OCI-M1 (cell line): ENCODE measurements at places on chromosomes 1 and 21.
A peak's percentile ranks its signal among the peaks of the same experiment; 100 is the strongest.

DNA sequence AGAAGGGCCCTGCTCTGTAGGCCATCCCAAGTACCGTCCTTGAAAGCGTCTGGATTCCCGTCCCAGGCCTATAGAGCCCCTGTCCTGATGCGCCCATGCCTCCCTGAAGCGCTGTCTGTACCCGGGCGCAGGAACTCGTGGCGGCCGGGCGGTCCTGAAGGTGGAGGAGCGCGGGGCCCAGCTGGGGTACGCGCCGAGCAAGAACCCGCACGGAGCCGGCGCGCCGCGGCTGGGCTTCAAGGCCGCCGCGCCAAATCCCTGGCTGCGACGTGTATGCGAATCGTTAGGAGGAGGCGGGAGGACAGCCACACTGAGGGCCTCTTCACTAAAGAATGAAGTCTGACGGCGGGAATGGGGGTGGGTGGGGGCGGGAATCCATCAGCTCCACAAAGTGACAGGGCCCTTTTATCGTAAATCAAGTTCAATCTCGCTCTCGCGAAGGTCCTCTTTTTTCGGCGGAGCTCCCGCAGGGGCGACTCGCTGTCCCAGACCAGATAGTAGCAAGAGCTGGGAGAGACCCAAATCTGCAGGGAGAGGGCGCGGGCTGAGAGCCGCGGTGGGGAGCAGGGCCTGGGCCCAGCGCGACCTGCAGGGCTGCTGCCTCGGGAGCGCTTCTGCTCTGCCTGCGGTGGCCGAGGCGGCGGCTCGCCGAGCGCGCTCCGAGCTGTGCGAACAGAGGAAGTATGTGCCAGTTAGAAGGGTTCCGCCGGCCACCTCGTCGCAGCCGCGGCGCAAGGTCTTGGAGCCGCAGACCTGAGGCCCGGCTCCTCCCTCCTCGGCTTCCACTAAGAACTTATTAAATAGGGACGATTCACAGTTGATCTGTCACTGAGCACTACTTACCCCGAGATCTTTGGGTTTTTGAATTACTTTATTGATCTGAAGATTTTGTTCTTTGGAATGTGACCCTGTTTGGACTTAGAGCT, 10.4 kb downstream of the BARHL2 start:
- no peak for DNase-seq

DNA sequence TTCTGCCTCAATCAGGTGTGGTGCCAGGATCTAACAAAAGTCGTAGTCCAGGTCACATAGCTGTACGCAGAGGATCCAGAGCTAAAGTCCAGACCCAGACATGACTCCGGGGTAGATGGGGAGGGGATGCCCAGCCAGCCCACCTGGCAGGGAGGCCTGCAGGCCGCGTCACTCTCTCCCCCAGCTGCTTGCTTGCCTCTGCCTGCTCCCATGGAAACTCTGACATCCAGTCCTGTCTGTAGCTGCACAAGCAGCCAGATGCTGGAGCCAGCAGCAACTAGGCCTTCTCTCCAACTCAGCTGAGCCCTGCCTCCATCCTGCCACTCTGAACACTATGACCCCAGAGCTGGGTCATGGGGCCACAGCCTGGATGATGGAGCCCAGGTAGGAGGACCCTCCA, 8.1 kb downstream of the COL8A2 start:
- no peak for DNase-seq

DNA sequence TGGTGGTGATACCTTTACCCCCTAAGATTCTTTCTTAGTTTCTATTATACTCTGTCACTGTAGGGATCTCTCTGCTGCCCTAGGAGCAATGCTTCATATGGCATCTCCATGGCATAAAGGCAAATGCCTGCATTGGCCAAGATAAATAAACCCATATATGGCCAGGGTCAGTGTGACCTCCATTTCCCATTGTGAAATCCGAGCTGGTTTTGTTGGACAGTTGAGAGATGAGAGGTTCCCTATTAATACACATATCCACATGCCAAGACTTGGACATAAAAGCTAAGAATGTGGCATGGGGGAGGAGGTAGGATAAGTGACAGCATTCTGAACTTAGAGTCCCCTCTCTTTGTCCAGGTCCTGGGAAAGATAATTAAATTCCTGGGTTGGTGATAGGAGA, 1.4 kb downstream of the TPM3 start:
- DNase-seq, result peak; percentile 25

GRCh38 chr21:37405629-37406028, 39.1 kb downstream of the DYRK1A start:
- DNase-seq, result no peak

DNA sequence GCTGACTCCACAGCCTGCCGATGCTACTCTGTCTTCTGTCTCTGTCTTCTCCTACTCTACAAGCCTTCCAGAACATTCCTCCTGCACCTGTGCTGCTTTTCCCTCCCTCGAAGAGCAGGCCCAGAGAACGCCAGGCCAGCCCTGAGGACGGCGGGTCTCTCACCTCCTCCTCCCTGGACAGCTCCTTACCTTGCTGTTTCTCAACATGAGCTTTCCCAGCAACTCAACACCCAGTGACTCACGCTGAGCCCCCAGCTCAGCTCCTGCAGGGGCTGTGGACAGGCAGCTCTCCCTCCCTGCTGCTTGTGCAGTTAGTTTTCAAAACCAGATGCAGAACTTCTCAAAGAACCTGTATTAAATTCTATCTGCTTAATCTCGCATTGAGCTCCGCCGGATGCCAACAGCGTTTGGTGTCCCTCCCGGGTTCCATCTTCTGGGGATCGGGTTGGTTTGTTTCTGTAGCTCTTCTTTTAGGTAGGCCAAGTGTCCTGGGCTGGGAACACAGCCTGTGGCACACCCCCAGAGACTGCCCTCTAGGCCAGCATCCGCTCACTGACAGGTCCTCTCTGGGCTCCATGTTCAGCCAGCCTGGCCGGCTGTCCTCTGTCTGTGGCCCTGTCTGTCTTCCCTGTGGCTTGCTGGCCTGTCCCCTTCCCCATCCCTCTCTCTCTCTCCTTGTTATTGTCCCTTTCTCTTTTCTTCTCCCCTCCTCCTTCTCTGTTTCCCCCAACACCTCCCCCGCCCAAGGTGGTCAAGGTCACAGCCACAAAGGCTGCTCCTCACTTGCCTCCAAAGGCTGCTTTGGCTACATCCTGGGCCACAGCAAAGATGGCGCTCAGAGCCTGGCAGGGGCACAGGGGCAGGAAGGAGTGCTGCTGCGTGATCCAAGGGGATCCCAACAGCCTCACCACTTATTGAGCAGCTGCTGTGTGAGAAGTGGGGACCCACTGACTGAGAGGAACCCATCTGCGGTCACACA, 391.0 kb downstream of the MATN1 start:
- DNase-seq, result no peak

- DNase-seq, result no peak
Measured at GRCh38 chr1:53305650-53306049, 22.2 kb downstream of the LRP8 start.

DNA sequence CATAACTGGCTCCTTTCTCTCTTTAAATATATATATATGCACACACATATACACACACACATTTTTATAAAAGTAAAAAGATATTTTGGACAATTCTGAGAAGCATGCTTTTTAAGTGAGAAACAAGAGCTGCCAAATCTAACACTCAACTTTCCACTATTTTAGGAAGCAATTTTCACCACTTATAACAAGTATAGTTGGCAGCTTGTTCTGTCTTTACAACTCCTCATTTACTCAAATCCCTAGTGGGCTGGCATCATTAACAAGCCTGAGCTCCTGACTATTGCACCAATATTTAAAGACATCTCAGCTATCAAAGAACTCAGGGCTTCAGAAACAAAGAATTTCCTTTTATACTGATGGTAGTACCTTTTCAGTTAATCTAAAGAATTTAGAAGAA, 76.6 kb downstream of the RAB3GAP2 start:
- no peak for DNase-seq

- no peak for DNase-seq
Measured at GRCh38 chr1:41713557-41714327, 205.0 kb downstream of the HIVEP3 start.

- DNase-seq, result no peak
Measured at GRCh38 chr1:232830661-232831060, 25.4 kb downstream of the MAP10 start.

- DNase-seq, result peak; percentile 11
Measured at GRCh38 chr1:86151427-86151826, 5.1 kb downstream of the COL24A1 start.

- no peak for DNase-seq
Measured at GRCh38 chr1:47709872-47710231, 272.0 kb downstream of the FOXD2 start.

DNA sequence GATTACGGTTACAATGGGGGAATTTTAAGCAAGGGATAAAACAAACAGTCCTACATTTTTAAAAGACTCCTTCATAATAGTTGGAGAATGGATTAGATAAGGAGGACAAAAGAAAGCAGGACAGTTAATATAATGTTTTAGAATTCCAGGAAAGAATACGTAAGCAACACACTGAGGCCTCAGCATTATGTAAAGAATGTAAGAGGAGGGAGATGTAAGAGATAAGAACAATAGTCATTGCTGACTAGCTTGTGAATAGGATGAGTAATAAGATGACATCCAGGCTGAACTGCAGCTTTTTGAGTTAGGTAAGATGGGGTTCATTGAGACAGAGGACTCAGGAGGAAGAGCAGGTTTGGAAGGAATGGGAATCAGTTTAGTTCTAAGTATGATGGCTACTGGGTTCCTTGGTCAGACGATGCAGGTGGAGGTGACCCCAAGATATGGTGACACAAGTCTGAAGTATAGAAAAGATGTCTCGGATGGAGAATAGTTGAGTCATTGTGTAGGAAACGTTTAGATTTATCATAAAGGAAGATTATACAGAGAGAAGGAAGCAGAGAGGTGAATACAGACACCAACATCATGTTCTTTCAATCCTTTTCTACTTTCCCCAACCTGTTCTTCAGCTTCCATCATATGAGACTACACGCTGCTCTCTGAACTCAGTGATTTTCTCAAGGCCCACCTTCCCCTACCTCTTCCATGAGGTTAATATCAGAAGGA, 372.8 kb downstream of the PTBP2 start:
- DNase-seq, result no peak

- peak; percentile 25 for DNase-seq
Measured at GRCh38 chr1:214557952-214558735, 6.7 kb upstream of the PTPN14 start.

DNA sequence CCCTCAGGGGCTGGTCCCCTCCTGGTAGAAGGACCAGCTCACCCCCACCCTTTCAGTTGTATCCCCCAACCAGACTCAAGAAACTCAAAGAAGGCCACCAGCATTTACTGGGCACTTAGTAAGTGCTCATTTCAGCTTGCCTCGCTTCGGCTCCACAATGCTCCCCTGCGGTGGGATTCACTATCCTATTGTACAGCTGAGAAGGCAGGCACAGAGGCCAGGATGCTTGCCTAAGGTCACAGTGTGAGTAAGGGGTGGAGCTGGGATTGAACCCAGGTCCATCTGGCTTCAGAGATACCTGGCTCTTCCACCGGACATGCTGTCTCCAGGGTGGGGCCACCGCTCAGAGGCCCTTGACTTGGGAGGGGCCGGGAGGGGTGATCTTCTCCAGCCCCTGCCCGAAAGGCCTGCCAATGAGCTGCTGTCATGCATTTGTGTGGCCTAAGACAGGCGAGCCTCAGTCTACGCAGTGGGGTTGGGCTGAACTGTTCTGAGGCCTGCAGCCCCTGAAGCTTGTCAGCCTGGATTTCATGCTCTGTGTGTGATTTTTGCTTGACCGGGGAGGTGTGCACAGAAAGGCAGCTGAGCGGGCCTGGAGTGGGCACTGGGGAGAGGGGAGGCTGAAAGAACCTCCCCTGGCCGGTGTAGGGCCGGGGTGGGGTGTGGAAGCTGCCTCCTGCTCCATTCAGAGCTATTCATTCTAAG, 48.1 kb downstream of the DMRTB1 start:
- DNase-seq, result no peak

- no peak for DNase-seq
Measured at GRCh38 chr1:40861224-40862003, 749 bp downstream of the CITED4 start.

DNA sequence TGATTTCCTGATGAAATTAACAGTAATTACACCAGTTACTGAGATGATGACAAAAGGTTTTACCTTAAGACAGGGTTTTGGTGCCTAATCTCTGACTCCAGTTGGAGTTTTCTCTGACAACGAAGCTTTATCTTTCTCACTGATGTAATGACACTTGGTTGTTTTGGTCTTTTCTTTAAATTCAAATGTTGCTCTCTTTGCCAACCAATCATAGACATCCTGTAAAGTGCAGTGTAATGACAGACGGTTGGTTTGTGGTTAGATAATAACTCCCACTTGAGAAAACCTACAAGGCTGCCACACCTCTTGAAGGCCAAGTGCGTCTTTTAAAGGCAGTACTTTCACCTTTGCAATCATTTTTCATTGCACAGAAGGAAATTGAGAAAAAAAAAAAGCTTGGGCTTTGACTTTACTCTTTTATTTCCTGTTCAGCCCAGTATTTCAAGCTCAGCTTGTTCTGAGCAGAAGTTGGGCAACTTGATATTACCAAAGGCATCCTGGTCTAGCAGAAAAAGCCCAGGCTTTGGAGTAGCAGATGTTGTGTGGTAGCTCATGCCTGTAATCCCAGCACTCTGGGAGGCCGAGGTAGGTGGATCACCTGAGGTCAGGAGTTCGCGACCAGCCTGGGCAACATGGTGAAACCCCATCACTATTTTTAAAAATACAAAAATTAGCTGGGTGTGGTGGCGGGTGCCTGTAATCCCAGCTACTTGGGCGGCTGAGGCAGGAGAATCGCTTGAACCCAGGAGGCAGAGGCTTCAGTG, 14.9 kb downstream of the PDIK1L start:
- DNase-seq, result peak; percentile 99

- DNase-seq, result peak; percentile 37
Measured at GRCh38 chr1:37020653-37021277, 13.6 kb downstream of the GRIK3 start.

- DNase-seq, result peak; percentile 49
Measured at GRCh38 chr1:16244650-16245285, 7.8 kb upstream of the CPLANE2 start.

GRCh38 chr1:200372095-200372884, 37.5 kb downstream of the ZNF281 start:
- DNase-seq, result no peak

DNA sequence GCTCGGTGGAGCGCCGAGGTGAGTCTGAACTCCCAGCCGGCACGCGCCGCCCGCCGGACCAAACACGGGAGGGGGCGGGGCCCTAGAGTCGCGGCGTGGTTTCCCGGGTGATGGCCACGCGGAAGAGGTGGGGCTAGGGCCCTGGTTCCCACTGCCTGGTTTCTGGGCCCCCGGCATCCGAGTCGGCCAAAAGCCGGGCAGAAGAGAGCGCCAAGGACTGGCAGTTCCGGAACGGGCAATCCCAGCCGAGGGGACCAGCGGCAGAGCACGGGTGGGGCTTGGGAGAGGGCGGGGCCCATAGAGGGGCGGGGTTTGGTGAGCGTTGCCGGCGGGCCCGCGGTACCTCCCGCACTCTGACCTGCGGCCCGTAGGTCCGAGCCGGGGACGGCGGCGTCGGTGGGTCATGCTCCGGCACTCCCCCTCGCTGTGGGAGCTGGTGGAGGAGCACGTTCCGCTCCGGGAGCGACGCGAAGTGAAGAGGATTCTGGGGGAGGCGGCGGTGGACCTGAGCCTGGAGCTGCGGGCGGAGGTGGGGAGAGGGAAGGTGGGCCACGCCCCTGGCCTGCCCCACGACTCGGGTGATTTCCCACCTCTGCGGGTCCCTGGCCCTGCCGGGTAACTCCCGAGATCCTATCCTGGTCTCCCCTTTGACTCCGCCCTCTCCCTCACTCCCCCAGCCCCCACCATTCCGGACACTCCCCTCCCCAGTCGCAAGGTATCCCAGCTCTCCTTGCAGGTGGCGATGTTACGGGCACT, at the start of gene CCDC24:
TSS of gene CCDC24 (plus strand) at position 124 of the 756 bp plus-strand sequence. CDS start at position 404, 280 bp downstream.
- peak; percentile 83 for DNase-seq
